Astrocyte of the spinal cord (primary cell): ENCODE measurements at places on chromosomes 2 and 18.

GRCh38 chr2:237704501-237705434 lies 77.4 kb downstream of the LRRFIP1 start:
- DNase-seq, result peak; percentile 59

- DNase-seq, result no peak
Measured at GRCh38 chr2:129977986-129978385, 1.5 kb upstream of the RAB6C start.

- DNase-seq, result no peak
Measured at GRCh38 chr2:84886791-84887190, 5.9 kb upstream of the TRABD2A start.

GRCh38 chr2:126653109-126653508 lies 2.8 kb upstream of the GYPC start:
- DNase-seq, result no peak

DNA sequence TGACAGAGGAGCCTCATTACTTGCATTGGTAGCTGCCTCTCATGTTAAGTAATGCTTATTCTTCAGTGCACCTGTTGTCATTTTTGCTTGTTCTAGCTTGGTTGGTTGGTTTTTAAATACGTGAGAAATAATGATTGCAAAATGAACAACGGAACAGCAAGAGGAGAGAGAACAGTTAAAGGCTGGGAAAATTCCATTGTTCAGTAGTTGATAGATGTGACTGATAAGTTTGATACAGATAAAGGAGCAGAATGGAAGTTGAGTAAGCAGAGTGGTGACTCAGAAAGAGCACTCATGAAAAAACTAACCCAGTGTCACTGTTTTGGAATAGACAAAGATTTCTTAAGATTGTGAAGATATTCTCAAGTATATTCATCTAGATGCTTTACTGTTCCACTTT lies 50.5 kb downstream of the MTA3 start:
- DNase-seq, result peak; percentile 54

GRCh38 chr18:73933685-73934084 lies 213.9 kb downstream of the FBXO15 start:
- no peak for DNase-seq

- DNase-seq, result no peak
Measured at GRCh38 chr2:105895990-105896764, 151.5 kb downstream of the NCK2 start.

DNA sequence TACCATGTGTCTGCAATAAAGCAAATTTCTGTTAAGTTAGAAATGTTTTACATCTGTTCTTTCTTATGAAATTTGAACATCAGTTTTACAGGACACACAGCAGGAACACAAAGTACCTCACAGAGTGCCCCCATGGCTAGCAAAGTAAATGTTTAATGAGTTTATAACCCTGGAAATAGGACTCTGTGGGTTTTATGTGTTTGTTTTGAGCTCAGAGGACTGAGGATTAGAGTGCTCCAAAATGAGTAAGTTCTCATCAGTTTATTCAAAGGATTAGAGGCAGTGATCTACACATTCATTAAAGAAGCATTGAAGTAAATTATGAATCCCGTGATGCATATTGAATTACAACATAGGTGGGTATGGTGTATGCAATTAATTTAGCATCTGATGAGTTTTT lies 281.8 kb downstream of the GULP1 start:
- peak; percentile 76 for DNase-seq

DNA sequence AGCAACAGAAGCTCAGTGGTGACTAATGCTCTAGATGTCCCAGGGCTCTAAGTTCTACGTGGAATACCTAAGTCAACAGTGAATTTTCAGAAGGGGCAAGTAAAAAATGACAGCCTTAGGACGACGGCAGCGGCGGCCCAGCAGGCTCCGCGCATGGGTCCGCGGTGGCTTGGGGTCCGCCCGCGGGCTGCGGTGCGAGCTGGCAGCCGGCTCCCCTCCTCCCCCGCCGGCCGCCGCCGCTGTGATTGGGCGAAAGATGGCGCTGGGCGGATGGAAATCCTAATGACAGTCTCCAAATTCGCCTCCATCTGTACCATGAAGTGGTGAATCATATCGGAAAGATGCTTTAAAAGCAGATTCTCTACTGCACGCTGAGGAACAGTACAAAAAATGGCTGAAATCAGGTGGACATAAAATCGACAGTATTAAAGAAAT lies 74.7 kb downstream of the HNRNPLL start:
- DNase-seq, result peak; percentile 47

- DNase-seq, result no peak
Measured at GRCh38 chr2:203651621-203652020, 54.8 kb upstream of the CD28 start.

- DNase-seq, result no peak
Measured at GRCh38 chr2:174177316-174177890, 70.9 kb downstream of the OLA1 start.

- DNase-seq, result no peak
Measured at GRCh38 chr2:134693359-134694330, 25.2 kb downstream of the TMEM163 start.

GRCh38 chr2:44686561-44686960 lies 254.9 kb upstream of the SIX3 start:
- peak; percentile 36 for DNase-seq

GRCh38 chr18:31241900-31242409 lies 76.0 kb upstream of the DSG1 start:
- DNase-seq, result no peak

- DNase-seq, result no peak
Measured at GRCh38 chr2:177359836-177360595, 32.6 kb upstream of the AGPS start.

GRCh38 chr2:109151519-109151918 lies 22.5 kb downstream of the SH3RF3 start:
- DNase-seq, result no peak

GRCh38 chr2:134235510-134236144 lies 18.2 kb upstream of the MGAT5 start:
- peak; percentile 27 for DNase-seq

DNA sequence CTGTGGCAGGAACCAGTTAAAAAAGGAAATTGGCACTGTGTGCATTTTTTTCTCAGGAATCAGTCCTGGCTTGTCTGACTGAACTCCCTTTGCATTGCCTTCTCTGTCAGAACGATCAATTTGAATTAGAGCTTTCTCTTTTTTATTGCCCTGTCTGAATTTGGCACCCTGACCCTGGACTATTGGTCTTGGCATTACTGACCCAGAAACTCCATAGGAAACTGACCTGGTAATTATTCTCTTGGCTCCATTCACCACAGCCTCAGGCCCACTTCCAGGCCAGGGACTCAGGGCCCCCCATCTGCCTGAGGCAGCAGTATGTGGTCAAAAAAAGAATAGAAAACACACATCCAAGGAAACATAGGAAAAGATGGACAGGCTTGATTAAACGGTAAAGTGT lies 32.0 kb upstream of the CCDC88A start:
- no peak for DNase-seq

- no peak for DNase-seq
Measured at GRCh38 chr2:57368190-57368589, 678.4 kb upstream of the VRK2 start.

DNA sequence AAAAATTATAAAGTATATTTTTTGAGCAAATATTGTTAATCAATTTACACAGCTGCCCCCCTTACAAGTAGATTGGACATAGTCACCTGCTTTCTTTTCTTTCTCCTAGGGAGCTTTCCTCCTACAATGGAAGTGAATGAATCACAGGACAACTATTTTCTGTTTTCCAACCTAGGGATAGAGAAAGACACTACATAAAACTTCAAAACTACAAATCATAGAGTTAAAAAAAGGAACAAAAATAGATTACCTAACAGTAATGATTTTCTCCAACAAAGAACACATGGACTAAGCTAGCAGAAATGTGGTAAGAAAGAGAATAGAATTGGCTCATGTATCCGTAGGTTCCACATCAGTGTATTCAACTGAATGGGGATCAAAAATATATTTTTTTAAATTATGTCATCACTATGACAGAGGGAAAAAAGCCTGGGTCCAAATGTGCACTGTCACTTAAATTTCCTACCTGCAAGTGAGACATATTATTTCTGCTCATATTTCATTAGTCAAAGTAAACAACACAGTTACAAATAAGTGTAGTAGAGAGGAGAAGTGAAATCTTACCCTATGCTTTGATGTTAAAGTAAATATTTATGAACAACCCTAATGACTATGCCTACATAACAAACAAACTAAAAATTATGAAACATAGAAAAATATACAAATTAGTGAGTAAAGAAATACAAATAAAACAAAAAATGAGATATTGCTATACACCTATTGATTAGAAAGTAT lies 756.7 kb downstream of the SOCS6 start:
- DNase-seq, result no peak

DNA sequence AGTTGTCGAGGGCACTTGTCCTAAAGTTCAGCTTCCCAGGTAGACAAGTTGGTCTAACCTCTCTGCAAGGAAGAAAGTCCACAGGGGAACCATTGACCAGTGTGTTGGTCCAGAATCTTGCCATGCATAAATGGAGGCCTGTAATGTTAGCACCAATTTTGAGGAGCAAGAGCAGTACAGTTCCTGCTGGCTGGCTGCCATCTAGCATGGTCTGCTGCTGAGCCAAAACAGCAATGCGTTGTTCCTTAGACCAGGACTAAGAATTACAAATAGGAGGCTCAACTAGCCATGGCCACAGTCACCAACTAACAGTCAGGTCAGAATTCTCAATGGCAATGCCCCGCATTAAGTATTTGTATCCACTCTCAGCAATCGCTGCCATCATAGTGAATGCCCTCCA lies 72.8 kb upstream of the WIPF1 start:
- DNase-seq, result no peak

- no peak for DNase-seq
Measured at GRCh38 chr2:27363933-27364332, 6.2 kb downstream of the EIF2B4 start.

- DNase-seq, result no peak
Measured at GRCh38 chr2:126978333-126978732, 79.6 kb downstream of the TEX51 start.

GRCh38 chr18:12990641-12990966 lies 558 bp upstream of the CEP192 start:
- no peak for DNase-seq

GRCh38 chr2:10534514-10535250 lies 86.6 kb upstream of the ODC1 start:
- peak; percentile 24 for DNase-seq

DNA sequence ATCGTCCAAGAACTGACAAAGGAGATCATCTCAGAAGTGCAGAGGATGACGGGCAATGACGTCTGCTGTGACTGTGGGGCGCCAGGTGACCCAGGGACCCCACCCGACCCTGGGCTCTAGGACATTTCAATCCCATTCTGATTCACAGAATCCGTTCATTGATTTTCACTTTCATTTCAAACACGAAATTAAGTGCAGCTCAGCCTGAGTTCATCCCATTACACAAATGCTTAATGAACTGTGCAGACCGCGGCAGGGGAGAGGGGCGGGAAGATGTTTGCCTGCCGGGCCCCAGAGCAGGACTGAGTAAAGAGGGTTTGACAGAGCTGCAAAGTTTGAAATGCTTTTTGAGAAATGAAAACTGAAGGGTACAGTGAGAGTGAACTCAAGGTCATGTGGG lies 67.1 kb downstream of the ITGB1BP1 start:
- peak; percentile 30 for DNase-seq

DNA sequence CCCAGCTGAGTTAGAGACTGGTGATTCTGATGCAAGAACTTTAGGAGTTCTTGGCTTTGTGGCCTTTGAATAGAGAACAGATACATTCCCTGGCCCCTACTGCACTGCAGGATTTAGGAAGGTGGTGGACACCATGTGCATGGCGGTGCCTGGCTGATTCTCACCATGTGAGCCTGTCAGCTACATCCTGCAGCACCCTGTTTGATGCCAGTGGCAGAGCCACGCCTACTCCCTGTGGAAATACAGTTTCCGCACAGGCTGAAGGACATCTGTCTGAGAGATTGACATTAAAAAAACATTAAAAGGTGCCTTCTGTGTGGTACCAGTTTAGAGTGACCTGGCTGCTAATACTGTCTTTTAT lies 50.0 kb downstream of the KCNE4 start:
- DNase-seq, result no peak

DNA sequence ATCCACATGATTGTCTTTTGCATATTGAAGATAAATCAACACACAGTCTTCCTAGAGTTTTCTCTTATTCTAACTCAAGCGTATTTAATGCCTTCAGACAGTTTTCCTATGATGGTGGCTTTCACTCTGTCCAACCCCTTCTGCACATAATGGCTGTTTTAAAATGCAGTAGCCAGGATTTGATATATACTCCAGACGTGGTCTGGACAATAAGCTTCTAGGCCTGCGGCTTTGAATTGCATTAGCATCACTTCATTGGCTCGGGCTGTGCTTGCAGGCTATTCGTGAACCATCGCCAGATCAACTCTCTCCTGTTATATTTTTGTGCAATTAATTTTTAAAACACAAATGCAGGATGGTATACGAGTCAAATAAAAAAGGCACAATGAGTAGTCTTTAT lies 235.3 kb downstream of the BCL2 start:
- DNase-seq, result no peak

GRCh38 chr18:51132256-51132935 lies 65.1 kb downstream of the MEX3C start:
- DNase-seq, result no peak

DNA sequence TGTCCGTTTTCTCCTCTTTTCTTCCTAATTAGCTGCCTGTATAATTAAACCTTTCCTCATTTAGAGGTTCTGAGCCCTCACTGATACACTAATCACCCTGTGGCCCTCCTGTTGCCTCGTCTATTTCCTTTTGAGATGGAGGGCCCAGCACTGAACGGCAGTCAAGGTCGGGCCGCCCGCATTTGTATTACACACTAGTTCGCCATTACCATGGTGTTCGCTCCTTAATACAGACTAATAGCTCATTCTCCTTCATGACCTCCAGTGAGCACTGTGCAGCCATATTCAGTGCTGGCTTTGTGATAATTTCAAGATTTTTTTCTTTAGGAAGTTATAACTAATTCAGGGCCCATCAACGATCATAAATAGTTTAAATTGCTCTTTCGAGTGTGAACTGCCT lies 64.1 kb downstream of the SLC4A3 start:
- DNase-seq, result no peak

GRCh38 chr2:65576861-65577601 lies 144.6 kb upstream of the SPRED2 start:
- DNase-seq, result peak; percentile 92

GRCh38 chr2:32760628-32761027 lies 132.8 kb downstream of the TTC27 start:
- DNase-seq, result no peak

DNA sequence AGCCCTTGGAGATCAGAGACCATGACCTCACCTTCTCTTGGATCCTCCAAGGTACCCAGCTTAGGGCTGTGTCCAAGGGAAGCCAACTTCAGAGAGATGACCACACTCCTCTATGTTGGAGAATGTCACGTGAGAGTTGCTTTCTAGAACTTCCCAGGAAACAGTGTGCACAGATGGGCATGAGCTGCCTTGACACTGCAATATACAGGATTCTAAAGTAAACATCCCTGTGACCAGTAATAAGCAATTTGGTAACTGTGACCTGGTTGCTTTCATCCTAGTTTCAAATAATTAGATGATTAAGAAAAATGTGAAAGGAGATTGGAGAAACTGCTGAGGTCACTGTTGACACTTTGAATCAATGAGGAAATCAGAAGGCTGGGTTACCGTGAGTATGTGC lies 181.1 kb upstream of the EPAS1 start:
- no peak for DNase-seq
